Tibial nerve (tissue), 4 donors: ENCODE measurements at places on chromosomes 11 and 22.
A peak's percentile ranks its signal among the peaks of the same experiment; 100 is the strongest.

DNA sequence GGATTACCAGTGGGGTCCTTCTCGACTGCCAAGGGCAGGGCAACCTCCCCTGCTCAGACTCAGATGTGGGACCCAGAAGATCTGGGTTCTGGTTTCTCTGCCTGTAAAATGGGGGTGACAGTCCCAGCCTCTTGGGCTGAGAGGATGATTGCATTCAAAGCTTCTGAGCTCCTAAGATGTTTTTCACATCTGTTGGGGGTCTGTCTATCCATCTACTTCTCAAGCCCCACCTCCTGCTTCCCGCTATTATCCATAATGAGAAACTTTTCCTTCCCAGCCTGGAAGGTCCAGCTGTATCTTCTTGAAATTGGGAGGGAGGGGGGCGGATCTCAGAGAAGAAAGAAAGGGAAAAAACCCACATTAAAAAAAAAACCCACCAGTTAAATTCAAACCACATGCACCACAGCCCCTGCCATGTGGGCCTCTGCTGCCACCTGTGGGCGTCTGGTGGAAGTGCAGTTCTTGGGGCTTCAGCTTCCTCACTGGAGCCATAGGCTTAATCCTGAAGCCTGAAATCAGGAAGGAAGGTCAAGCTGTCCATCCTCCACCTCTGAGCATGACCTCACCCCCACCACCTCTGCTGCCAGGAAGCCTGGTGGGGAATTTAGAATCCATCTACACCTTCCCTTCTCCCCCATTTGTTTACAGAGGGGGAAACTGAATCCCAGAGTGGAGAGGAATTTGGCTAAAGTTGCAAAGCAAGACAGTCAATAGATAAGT, 27.3 kb downstream of the ARHGEF17 start:
- peak; percentile 92 for DNase-seq

DNA sequence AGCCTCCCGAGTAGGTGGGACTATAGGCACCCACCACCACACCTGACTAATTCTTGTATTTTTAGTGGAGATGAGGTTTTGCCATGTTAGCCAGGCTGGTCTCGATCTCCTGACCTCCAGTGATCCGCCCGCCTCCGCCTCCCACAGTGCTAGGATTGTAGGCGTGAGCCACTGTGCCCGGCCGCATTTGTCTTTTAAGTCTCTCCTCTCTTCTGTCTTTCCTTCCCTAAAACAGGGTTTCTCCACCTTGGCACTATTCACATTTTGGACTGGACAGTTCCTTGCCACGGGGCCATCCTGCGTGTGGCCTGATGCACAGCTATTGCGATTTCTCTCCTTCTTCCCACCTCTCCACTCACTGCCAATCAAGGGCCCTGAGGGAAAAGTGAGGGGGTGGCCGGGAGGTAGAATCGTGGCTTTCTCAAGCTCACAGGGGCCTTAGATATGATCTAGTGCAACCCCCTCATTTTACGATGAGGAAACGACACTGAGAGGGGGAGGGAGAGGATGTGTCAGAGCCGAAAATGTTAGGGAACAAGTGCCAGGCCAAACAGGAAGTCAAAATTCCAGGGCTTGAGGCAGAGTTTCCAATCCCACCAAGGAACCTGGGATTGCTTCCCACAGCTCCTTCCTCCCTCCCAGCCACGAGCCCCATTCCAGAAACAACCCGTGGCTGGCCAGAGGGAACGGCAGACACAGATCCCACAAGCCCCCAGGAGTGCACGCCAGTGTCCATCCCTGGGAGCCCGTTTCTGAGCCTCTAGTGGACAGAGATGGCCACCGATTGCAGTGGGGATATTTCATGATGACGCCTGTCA, 21.2 kb downstream of the SCGB1A1 start:
- peak; percentile 67 for DNase-seq

DNA sequence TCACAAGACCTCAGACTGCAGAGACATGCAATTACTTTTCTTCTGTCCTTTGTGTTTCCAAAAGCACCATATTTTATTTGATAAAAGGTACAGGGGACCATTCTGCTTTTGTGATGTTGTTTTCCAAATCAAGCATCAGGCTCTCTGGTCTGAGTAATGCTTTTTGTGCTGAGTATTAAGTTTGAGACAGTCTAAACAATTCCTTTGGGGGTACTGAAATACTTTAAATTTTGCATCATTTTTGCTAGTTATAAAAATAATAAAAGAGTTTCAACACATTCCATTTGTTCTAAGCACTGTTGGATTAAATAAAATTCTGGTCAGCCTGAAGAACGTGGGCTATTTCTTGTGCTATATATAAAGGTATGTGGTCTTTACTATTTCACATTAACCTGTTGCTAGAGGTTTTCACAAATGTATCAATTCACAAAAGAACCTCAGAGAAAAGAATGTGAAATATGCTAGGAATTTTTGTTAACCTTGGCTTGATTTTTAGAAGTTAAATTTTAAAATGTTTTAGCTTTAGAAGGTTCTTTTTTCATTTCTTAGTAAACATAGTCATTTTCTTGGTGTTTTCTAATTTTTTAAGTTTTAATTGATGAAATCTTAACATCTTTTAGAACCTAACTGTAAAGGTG, 61.6 kb downstream of the C22orf31 start:
- no peak for DNase-seq

GRCh38 chr22:24061124-24061684, 50.1 kb downstream of the CABIN1 start:
- no peak for DNase-seq

GRCh38 chr11:134176284-134176683, 47.5 kb downstream of the NCAPD3 start:
- no peak for DNase-seq

GRCh38 chr11:113484223-113484622, 9.0 kb upstream of the DRD2 start:
- DNase-seq = no peak

DNA sequence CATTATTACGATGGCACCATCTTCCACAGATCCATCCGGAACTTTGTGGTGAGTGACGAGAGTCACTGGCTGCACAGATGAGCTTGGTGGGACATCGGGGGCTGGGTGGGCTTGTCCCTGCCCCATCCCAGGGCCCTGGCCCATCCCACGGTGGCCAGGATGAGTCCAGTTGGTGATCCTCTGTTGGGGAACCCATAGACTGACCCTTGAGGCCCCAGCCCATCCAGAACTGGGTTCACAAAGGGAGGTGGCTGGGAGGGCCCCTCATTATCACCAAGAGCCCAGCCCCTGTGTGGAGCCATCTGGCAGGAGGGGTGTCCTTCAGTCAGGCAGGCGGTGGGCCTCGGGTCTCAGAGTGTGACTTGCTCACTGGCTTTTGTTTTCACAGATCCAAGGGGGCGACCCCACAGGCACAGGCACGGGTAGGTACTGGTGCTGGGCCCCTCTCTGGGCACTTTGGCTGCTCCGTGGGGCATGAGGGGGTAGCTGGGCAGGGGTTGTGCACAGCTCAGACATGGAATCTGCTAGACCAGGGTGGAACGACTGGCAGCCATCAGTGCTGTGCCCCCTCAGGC, 22.0 kb downstream of the PPIL2 start:
- no peak for DNase-seq

DNA sequence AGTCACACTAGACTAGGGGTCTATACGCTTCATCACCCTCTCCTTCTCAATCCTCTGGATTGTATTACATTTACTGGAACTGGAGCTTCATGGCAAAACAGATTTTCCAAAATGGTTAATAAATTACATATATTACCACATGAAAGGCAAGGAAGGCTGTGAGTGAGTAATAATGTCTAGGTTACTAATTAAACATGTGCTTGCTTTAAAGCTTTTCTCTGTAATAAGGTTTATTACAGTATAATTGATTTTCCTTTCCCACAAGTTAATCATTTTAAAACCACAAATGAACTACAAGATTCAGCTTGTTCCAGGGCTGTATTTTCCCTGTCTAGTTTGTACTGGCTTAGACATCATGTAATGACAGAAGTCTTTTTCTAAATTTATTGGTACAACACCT, 25.6 kb downstream of the MMP13 start:
- DNase-seq = no peak

DNA sequence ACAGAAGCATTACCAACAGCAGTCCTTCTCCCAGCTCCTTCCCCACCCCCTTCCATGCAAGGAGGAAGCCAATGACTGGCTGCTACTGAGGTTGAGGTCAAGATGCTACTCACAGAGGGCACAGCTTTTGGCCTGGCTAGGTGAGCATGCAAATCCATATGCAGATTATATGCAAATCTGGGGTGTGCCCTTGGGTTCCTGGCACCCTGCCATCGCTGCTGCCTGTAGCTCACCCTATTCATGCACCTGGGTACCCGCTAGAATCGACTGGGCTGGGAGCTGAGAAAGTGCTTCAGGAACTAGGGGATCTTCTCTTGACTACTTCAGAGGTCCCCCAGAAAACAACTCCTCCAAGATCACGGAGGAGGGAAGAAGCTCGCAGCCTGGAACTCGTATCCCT, 4.0 kb downstream of the DSCAML1 start:
- DNase-seq = no peak

DNA sequence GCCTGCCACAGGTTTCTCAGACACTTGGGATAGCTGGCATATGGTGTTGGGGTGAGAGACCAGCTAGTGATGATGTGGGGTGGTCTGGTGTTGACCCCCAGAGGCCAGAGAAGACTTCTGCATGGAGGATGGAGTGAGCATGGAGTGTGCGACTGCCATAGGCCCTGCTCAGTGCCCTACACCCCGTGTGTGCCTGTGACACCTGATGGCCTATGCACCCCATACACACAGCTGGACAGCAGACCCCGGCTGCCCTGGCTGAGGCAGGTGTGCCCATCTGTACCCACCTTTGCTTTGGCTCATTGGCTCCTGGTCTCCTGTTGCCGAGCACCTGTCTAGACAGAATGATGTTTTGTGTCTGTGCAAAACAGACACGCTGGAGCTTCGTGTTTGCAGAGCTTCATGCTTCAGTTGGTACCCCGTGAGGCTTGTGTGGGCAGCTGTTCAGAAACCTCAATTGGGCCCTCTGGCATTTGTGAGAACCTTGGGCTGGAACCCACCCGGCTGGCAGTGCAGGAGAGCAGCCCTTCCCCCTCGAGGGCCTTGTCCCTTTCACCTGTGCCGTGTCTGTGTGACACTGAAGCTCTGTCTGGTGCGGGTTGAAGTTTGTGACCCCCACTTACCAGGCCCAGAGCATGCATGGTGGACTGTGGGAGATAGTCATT, 27.6 kb downstream of the BCR start:
- no peak for DNase-seq

DNA sequence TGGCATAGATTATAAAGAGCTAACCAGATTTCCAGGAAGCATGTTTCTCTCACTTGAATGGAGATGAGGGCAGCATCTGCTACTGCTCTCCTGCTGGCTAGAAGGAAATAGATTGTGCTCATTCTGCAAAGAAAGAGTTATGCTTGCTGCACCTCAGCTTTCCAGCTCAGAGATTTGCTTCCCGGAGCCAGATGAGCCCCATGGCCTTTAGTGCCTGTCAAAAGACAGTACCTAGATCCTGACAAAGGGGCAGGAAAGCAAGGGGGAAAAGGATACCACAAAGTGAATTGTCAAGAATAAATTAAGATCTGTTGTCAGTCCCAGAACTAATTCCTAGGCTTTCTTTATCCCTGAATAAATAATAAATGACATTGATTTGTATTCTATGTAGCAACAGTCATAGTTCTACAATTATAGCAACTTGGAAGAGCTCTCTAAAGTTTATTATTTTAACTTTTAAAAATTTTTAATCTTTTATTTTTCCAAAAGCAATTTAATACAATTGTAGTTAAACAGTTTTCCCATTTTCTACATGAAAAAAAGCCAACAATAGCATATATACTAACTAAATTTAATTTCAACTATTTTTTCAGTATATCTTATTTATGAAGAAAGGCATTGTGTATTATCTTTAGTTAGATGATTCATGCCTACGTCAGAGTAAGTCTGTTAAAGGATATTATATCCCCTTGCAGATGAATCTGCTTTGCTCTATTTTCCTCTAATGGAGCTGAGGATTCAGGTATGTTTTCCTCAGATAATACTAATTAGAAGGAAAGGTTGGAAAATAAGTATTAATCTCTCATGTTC, 306.1 kb upstream of the DDI1 start:
- no peak for DNase-seq

- DNase-seq = no peak
Observed at GRCh38 chr11:64862987-64863390, 15.4 kb downstream of the EHD1 start.

DNA sequence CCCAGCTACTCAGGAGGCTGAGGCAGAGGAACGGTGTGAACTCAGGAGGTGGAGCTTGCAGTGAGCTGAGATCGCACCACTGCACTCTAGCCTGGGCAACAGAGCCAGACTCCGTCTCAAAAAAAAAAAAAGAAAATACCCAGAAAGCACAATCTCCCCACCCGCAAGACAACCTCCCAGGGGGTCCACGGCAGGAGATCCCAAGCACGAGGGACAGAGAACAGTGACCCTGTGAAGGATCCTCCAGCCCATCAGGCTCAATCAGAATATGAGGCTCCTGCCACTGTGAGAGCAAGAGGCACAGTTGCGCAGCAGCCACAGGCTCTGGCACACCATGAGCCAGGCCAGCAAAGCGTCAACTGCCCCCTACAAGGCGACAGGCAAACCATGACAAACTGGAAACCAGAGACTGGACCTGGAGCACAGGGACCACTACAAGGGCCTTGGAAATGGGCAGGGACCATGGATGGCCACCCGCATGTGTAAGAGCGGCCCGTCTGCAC, 164.8 kb upstream of the GRK3 start:
- DNase-seq = no peak

GRCh38 chr11:1780700-1781592, 17.2 kb upstream of the CTSD start:
- DNase-seq = no peak

GRCh38 chr22:50171319-50171964, 911 bp downstream of the PANX2 start:
- no peak for DNase-seq

DNA sequence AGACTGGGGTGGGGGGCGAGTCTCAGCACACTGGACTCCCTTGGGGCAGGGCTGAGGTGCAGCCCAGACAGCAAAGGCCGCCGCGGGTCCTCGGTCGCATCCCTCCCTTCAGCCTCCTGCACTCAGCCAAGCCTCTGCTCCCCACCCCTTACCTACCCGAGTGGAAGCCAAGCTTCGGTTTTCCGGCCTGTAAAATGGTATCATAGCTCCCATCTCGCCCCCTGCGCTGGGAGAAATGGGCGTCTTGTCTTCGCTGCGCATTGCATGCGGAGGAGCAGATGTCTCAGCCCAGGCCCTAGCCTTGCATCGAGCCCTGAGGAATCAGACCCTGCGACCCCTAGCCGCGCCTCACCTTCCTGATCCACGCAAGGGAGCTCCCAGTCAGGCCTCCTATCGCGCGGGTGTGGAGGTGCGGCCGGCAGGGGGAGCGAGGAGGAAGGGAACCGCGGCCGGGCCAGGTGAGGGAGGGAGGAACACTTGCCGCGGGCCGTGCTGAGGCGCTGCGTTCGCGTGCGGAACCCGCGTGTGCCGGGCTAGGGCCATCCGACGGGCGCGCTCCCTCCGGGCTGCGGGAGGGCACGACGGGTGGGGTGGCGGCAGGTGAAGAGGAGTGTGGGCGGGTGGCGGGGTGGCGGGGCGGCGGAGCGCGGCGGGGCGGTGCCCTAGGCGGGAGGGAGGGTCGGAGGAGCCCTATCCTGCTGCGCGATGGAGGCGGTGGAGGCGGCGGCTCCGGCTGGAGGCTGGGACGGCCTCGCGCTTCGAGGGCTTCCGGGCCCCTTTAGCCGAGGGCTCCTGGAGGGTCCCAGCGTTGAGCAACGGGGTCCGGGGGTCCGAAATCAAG, 4.1 kb upstream of the TBX1 start:
- peak; percentile 24 for DNase-seq
